WERI-Rb-1 (cell line): ENCODE measurements at places on chromosomes 5 and 9.

DNA sequence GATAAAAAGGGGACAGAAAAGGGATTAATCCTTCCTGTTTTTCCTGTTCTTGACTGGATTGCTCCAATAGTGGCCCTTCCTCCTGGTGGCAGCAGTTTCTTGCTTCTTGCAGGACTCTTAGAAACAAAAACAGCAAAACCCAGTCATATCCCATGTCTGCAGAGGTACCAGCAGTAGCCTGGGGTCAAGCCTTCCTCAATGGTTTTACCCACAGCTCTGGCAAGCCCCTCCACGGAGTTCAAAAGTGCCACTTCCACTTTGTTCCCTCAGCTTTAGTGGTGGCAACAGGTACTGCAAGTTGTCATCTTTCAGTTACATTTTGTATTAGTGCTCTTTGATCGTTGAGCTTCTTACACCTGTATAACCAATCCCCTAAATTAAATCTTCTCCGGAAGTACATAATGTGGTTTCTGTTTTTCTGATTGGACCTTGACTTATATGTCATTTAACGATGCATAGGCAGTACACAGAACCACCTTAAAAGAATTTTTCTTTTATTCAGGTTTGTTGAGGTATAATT is 8.7 kb upstream of the RANBP6 start:
- peak; percentile 34 for DNase-seq

- DNase-seq, result no peak
Observed at GRCh38 chr9:93730217-93730616, 153.8 kb downstream of the PHF2 start.

DNA sequence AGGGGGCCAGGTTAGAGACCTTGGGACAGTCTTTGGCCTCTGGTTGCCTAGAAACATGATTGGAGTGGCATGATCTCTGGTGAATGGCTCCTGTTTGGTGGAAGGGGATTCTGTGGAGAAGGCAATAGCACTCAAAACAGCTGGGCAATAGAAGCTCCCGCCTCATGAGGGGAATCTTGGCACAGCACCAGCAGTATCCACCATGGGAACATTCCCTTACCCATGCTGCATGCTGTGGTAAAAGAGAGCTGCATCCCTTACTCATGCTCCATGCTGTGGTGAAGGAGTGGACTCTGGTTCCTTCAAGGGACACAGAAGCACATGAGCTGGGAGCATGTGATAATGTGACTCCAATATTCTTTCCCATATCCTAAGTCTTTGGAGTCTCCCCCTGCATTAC is 160.6 kb downstream of the PJA2 start:
- no peak for DNase-seq

DNA sequence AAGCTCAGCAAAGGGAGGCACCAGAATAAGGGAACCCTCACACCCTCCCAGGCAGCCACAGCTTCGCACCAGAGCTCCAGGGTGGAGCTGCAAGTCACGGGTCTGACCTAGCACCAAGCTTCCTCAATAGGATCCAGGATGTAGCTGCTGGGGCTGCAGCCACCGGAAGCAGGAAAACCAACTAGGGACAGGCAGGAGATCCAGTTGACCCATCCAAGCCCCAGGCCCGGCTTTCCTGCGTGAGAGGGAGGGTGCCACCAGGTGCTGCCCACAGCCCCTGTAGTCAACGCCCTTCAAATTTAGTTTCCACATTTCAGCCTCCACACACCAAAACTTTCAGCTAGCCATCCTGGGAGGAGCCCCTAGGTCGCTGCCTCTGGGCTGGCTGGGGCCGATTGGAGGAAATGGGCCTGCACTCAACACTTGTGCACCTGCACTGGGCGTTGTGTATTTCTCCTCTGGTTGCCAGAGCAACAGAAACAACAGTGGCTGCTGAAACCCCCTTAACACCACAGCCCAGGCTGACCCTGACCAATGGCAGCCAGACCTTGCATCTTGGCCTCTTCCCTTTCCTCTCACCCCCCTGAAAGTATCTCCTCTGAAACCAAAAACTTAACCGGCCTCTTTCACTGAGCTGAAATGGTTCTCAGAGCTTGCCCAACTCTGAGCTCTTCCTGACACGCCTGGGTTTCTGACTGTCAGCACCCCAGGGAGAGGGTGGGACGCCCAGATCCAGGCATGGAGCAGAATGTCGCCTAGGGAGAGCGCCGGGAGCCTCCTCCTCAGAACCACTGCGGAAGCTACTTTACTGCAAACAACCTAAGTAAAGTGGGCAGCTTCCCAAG is 226.5 kb upstream of the MAP3K1 start:
- no peak for DNase-seq

- DNase-seq, result no peak
Observed at GRCh38 chr5:164353155-164353554, 847.7 kb downstream of the MAT2B start.

DNA sequence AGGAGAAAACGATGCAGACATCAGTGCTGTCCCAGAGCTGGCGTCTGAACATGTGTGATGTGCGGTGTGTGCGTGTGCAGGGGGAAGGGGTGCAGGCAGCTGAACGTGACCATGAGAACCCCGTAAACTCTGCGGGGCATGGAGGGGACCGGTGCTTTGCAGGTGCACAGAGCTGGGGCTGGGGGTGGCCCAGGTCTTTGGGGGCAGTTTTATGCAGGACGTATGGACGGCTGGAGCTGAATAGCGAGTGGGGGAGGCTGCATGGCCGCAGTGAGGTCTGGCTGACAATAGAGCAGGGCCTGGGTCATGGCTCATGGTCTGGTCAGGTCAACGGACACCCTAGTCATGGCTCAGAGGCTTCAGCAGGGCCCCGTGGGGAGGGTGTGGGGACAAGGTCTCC is 3.3 kb upstream of the EXOC3 start:
- DNase-seq, result no peak

DNA sequence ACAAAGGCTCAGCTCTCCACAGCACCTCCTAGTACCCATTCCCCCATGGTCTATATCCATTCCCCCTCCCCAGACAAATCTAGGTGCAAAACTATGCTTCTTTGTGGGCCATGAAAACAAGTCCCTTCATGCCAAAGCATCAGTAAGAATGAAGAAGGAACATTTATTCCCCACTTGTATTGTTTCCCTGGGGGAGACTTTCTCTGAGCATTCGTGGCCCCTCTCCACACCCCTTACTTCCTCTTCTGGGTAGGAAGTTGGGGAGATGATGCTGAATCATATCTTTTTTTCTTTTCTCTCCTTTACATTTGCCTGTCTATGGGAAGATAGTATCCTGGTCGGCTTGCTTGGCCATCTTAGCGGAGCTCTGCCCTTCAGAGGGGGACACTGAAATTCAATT is 246.8 kb downstream of the NSG2 start:
- DNase-seq, result no peak

DNA sequence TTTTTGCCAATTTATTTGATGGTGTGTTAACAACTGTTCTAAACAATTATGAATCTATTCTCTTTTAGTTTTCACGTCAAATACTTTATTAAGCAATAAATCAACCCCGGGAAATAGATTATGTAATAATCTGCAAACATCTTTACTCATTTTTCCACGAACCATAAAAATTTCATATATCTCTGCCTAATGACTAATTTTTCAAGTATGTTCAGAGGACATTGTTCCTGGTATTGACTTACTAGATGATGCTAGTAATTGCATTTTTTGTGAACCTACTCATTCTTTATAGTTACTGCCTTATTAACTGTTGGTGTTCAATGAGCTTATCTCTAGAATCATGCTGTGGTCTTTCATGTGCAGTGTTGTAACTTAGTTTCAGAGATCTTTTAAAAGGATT is 41.0 kb upstream of the FBN2 start:
- DNase-seq, result no peak

DNA sequence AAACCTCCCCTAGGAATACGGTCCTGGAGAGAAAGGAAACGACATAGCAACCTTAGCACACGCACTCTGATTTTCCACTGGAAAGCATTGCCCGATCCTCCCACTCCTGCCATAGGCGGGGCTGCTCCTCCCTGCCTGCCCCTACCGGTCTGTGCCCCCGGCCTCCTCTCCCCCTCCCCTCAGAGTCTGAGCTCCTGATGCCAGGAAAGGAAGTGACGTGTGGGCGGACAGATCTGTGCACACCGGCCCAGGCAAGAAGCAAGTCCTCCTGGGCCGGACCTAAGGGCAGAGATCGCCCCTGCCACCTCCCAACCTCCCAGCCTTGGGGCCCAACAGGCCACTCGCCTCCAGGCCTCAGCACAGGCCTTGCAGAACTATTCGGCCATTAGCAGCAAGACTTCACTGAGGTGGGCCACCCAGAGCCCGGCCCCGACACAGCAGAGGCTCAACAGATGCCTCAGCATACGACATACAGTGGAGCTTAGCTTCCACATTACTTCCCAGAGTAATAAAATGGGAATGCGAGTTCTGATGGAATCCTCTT is 7.2 kb downstream of the NINJ1 start:
- DNase-seq, result no peak

GRCh38 chr5:40381676-40382363 is 297.9 kb upstream of the PTGER4 start:
- no peak for DNase-seq
